ENCODE measurements at places on chromosomes 3 and 15.
A peak's percentile ranks its signal among the peaks of the same experiment; 100 is the strongest.

DNA sequence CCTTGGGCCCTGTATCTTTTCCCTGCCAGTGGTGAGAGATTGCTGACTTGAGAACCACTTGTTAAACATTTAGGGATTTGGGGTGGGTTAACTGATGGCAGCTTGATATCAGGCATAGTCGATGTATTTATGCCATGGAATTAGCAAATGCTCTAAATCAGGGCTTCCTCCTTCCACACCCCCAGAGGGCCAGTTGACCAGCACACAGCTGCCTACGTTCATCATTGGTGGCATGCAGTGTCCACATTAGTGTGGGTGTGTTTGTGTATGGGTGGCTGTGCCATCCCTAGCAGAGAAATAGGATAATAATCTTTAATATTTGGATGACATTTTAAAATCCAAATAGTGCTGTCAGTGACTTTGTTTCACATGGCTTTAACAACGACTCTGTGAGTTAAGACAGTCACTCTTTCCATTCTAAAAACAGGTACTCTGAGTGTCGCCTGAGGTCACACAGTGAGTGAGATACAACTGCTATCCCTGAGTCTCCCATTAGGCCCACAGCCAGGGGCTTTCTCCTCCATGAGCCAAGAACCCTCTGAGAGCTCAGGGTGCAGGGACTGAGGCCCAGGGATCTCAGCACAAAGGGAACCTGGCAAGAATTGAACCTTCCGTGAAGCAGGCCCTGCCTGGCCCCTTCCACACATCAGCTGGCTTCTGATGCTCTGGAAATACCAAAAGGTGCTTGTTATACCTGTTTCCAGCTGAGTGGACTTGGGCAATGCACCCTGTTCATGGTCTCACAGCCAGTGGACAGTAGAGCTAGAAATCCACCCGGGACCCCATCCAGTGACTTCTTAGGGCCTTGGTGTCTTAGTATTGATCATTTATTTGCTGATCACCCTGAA lies 4.3 kb upstream of the LTF start:
- no peak for DNase-seq

DNA sequence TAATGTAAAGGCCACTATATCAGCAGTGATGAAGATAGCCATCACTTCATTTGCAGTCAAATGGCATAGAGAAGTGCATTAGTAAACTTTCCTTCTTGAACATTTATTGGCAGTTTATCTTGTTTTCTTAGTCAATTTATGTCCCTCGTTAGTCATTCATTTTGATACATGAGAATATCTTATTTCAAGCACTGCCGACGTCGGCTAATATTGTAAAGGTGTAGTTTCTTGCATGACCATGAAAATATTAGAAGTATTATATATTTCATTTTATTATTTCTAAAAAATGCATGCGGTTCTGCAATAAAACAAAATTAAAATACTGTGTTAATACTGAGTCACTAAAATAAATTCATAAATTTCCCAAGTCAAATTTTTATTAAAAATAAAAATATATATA lies 751.6 kb upstream of the ROBO1 start:
- no peak for DNase-seq

GRCh38 chr3:20141316-20141715 lies 44.7 kb downstream of the SGO1 start:
- DNase-seq: no peak

- DNase-seq: no peak
Observed at GRCh38 chr15:76901965-76902364, 3.2 kb downstream of the SCAPER start.

- DNase-seq: no peak
Observed at GRCh38 chr3:170553788-170554757, 31.8 kb downstream of the SLC7A14 start.

DNA sequence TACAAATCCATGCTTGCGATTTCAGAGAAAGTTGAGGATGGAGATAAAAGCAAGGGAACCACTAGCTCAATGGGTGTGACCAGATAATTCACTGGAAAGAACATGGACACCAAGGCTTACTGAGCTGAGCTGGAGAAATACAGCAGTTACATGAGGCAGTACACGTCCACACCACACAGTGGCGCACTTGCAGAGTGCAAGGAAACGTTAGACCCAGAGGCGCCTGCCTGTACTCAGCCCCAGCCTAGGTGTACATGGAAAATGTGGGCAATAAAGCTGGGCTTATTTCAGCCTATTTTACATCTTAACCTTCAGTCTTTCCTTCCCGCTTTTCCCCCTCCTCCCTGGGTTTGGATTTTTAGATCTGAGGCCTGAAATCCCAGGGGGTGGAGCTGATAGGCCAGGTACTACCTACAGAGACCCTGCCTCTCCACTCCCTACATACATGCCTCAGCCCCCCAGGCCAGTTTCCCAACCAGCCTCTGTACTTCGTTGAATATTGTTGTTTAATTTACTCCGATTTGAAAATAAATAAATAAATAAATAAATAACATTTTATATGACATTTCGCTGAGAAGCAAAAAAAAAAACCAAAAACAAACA lies 60.1 kb downstream of the PCOLCE2 start:
- DNase-seq: peak; percentile 85

GRCh38 chr15:100183921-100184495 lies 157.8 kb downstream of the ADAMTS17 start:
- no peak for DNase-seq

Data from activated CD4-positive, alpha-beta memory T cell treated with anti-CD3 and anti-CD28 coated beads for 36 hours (primary cell).